ENCODE measurements at places on chromosomes 4 and X.
A peak's percentile ranks its signal among the peaks of the same experiment; 100 is the strongest.

GRCh38 chrX:38438321-38438720 lies 85.9 kb downstream of the OTC start:
- DNase-seq: no peak

DNA sequence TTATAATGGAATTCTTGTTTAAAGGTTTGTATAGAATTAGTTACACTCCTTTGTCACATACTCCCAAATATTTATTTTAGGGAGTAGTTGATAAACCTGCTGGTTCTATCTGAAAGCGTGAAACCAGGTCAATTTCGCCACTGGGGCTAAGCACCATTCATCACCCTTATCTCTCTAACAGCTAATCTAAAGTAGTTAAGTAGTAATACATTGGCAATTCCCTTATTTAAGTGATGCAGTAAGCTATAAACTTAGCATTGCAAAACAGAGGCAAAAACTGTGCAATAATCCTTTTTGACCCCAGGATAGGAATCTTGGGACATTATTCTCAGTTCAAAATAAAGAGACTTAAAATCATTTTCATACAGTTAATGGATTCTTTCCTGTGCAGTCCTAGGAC lies 33.7 kb upstream of the PTPN13 start:
- no peak for DNase-seq

DNA sequence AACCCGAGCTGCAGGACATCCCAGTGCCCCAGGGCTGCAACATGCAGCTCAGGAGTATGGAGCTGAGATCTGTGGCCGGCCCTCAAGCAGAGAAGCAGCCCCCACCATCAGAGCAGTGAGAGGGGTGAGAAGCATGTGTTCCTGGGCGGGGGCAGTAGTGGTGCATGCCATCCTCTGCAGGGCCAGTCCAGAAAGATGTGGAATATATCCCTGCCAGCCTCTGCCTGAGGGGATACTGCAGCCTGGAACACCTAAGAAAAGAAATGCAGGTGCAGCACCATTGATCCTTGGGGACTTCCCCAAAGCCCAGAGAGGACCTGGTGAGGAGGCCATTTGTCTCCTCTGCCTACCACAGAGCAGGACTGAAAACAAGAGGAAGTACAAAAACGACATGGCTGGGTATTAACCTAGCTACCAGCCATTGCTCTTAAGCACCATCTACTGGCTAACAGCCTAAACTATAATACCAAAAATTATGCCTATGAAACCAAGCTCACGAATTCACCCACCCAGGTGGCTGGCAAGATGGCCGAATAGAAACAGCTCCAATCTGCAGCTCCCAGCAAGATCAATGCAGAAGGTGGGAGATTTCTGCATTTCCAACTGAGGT lies 158.8 kb downstream of the ADGRA3 start:
- peak; percentile 10 for DNase-seq

DNA sequence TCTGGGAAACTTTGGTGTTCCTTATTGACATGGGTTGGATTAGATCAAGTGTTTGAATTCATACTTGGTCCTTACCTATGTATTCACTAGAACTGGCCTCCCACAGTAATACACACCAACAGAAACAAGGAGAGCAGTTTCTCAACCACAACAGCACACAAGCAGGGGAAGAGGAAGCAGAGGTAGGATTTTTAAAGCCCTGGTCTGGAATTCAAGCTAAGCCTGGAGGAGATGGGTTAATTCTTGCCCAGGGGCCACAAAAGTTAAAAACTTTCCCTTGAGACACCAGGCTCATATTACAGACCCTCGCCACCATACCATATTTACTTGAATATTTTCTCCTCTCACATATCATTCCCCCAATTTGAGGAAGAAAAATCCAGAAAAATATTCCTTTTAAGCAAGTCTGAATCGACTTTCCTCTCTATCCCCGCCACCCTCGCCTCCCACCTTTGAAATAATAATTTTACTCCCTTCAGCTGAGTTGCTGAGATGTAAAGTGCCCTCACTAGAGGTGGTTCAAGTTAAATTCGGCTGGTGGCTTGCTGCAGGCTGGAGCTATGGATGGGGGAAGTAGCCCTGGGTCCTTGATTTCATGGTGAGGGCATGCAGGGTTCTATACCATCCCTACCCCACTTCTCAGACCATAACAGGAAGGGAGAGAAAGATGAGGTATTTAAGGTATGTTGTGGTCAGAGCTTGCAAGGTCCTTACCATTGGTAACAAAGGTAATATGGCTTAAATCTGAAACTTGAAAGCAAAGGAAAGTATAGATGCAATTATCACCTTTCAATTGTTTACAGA lies 440.2 kb downstream of the INPP4B start:
- DNase-seq: peak; percentile 68

- DNase-seq: no peak
These were observed 89.0 kb downstream of the SMIM20 start for GRCh38 chr4:26003056-26003455.

- no peak for DNase-seq
These were observed 140.6 kb upstream of the BANK1 start for GRCh38 chr4:101649790-101650515.

DNA sequence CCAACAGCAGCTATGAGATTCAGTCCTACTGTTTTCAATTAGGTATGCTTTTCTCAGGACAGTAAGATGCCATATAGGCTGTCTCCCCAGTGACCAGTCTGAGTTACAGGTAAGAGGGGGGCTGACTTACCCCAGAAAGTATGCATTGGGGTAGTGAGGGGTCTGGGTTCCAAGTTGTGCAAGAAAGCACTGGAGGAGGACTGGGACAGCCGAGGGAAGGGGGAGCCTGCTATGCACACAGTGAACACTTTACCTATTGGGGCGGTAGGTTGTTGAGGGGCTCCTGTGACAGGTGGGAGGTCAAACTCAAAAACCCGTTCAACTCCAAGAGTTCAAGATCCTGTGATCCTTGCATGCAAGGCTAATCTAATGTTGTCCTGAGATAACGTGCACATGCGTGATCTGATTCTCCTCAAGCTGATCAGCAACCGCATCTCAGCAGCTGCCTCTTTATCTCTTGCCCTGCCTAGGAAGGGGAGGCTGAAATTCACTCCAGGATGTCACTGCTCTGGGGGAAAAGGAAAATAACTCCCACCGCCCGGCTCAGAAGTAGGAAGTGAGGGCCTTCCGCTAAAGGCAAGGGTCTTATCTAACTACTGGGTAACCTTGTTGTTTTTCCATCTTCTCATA lies 108.8 kb upstream of the KIT start:
- DNase-seq: no peak

GRCh38 chr4:169791527-169792156 lies 33.9 kb upstream of the HPF1 start:
- DNase-seq: peak; percentile 73

DNA sequence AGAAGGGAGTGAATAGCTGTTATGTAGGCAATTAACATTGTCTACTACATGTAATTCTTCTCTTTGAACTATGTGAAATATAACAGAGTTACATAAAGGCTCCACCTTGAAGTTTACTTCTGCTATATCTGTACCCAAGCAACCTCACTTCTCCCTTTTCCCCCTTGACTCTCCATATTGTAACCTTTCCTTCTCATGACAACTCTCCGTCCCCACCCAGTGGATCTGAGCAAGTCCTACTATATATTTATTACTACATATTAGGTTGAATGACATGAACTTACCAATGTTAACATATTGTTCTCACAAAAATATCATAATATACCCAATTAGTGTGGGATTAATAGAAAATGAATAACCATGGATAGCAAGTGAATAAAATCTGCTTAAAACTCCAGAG lies 93.2 kb upstream of the ATP8A1 start:
- no peak for DNase-seq

- peak; percentile 77 for DNase-seq
These were observed 63.2 kb downstream of the ANAPC10 start for GRCh38 chr4:145034727-145035211.

- DNase-seq: no peak
These were observed 7.7 kb upstream of the ASB9 start for GRCh38 chrX:15277604-15278003.

DNA sequence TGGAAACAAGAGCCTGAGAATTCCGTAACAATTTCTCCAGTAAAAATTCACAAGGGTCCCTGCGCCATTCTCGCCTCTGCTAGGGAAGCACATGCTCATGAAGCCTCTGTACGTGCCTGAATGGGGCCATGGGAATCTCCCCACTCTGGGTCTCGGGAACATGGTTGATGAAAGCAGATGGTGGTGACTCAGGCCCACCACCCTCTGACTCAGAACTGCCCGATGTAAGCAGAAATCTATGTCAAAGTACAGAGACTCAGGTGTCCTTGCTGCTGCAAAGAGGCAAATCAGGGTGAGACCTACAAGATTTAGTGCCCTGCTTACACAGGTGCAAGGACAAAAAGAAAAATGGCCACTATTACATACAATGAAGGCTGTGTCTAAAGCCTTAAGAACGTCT lies 65.0 kb downstream of the SCD5 start:
- peak; percentile 79 for DNase-seq

GRCh38 chr4:88858752-88859151 lies 161.1 kb upstream of the NAP1L5 start:
- no peak for DNase-seq

GRCh38 chrX:19613645-19614323 lies 98.5 kb upstream of the MAP3K15 start:
- DNase-seq: no peak

DNA sequence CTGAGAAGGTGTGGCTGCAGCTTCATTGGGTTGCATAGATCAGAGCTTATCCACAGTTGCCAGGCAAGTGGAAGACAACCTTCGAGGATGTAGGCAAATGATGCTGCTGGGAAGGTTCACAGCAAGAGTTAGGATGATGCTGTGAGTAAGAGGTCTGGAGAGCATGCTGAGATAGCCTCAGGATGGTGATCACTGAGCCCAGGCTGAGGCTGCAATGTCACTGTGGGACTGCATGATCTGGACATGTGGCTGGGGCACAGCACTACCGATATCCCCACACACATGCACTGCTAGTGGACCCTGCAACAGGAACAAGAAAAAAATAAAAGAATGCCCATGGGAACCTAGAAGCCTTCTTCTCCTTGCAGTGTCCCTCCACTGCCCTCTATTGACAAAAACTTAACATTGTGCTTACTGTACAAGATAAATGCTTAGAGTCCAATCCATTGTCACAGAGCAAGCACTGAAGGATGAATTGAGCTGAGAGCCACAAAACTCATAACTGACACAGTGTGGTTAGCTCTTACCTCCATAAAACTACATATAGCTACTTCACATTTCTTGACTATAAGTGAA lies 105.6 kb downstream of the CNKSR2 start:
- peak; percentile 31 for DNase-seq

DNA sequence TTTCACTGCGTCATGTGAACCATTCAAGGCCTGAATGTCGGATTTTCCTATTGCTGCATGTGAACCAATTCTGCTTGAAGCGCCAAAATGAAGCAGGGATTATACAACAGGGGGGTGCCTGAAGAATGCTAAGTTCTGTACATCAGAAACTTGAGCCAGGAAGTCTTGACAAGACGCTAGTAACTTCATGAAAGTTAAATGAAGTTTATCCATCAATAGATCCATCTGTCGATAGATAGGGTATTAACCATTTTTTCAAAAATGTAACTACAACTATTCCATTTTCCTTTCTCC lies 590 bp upstream of the NAF1 start:
- no peak for DNase-seq

- no peak for DNase-seq
These were observed 1999.1 kb upstream of the ADGRL3 start for GRCh38 chr4:59200992-59201391.

GRCh38 chrX:41108007-41108406 lies 22.8 kb downstream of the USP9X start:
- no peak for DNase-seq

GRCh38 chrX:21939906-21940305 lies 603 bp upstream of the SMS start:
- DNase-seq: no peak

DNA sequence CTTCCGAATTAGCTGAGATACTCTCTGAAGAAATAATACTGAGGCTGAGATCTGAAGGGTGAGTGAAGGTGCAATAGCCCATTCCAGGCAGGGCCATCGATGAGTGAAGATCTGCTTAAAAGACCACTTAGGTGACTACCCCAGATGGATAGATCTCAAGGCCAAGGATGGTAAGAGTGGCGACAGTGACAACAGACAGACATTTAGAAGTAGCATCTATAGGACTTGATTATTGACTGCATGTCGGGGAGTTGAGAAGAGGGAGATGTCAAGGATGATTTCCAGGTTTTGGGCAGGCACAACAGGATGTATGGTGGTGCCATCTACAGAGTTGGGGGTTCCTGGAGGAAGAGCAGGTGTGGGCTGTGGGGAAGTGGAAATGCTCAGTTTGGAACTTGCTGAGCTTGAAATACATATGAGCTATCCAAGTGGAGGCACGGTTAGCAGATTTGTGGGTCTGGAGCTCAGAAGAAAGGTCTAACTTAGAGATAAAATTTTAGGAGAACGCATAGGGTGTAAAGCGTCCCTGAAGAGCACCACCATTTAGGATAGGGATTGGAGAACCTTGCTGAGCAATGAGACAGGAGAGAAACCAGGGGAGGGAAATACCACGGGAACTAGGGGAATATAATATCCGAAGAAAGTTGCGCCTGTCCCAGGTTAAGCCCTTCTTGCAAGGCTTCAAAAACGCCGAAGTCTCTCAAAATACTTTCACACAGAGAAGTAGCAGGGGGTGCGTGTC lies 688 bp downstream of the UFSP2 start:
- DNase-seq: no peak

DNA sequence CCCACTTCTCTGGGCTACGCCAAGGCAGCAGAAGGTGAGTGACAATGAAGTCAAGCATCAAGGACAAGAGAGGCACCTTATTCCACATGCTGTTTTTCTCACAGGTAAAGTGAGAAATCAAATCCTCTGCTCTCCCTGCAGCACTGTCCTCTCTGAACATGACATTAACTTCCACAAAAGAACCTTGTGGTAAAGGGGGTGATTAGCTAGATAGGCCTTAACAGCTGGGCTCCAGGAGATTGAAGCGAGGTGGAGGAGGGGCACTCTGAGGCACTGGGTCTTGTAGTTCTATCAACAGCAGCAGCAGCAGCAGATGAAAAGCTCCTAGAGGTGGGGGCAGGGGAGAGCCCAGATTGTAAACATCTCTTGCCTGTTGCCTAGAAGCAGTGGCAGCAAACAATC lies 96.8 kb upstream of the CXXC4 start:
- no peak for DNase-seq

GRCh38 chrX:50471390-50471789 lies 765 bp upstream of the DGKK start:
- no peak for DNase-seq

- DNase-seq: no peak
These were observed 14.1 kb downstream of the SLC10A7 start for GRCh38 chr4:146507632-146508031.

GRCh38 chrX:101452056-101452455 lies 33.2 kb upstream of the ARMCX4 start:
- DNase-seq: peak; percentile 3

- peak; percentile 41 for DNase-seq
These were observed at the start of gene TCEAL4 for GRCh38 chrX:103585411-103586313. TCEAL4 (plus strand) TSS chrX:103585515; CDS start chrX:103586676, 1,161 bp downstream.

DNA sequence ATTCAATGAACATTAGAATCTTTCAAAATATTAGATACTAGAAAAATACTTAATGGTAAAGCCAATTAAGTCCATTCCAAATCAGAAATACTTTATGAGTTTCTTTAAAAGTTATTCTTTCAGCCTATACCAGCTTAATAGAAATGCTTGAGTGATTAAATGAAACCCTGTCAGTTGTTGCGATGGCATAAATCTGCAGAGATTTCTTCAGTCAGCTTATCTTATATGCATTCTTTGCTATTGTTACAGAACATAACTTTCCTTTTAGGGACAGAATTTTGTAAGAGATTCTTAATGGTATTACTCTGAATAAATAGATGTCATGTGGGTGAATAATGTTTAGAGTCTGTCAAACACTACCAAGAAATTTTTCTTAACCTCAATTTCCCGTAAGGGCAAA lies 325.0 kb upstream of the HAND2 start:
- no peak for DNase-seq

Data from EL (cell line).